Astrocyte of the cerebellum (primary cell): ENCODE measurements at places on chromosomes 6 and 20.

GRCh38 chr20:59123011-59123677, 40.5 kb upstream of the ZNF831 start:
- no peak for DNase-seq

- no peak for DNase-seq
These were observed at the start of gene CPXM1 for GRCh38 chr20:2800521-2801285. TSS of gene CPXM1 (minus strand) at chr20:2800627. CDS start at chr20:2800572, 55 bp downstream.

GRCh38 chr6:170074907-170075306, 216.0 kb downstream of the DLL1 start:
- DNase-seq, result no peak

- DNase-seq, result no peak
These were observed 8.7 kb upstream of the CCR6 start for GRCh38 chr6:167113935-167114910.

GRCh38 chr20:29313481-29313880, 1944.0 kb upstream of the DEFB115 start:
- DNase-seq, result no peak

GRCh38 chr20:53937929-53938367, 132.4 kb downstream of the BCAS1 start:
- DNase-seq, result no peak

- DNase-seq, result no peak
These were observed at the start of gene SLC52A3 for GRCh38 chr20:768426-768978. TSS of gene SLC52A3 (minus strand) at chr20:768500. CDS start at chr20:765774, 2,726 bp downstream.

GRCh38 chr6:39377539-39377950, 55.0 kb upstream of the KCNK16 start:
- DNase-seq, result peak; percentile 79

- DNase-seq, result no peak
These were observed 1.8 kb downstream of the ZBTB12 start for GRCh38 chr6:31899882-31900722.

DNA sequence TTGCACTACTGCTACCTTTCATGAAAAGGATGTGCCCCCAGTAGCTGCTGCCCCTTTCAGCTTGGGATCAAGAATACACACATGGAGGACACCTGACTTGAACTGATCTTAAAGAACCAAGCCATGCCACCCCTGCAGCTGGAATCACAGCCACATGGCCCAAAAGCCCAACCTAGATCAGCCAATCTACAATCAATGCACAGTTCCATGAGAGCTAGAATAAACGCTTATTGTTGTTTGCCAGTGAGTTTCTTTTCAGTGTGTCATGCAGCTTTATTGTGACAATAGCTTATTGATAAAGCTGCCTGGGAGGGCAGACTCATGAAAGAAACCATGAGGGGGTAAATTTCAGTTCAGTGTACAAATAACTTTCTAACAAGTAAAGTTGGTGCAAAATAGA, 397.7 kb downstream of the PTPRT start:
- no peak for DNase-seq

DNA sequence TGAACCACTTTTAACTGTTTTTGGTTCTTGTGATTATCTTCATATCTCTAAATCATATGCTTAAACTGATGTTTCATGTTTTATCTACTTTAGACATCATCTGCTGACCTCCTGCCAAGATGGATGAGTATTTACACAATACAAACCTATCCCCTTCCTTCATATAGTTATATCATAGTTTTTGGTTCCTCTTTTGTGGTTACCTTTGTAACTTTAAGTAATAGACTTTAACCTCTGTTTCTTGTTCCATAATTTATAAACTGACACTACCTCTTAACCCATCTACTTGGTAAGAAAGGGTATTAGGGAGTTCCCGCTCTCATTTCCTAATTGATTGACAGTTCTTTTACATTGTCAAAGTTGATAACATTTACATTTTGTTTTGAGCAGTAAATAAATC, 11.9 kb downstream of the PCMT1 start:
- DNase-seq, result no peak

- DNase-seq, result no peak
These were observed 111.3 kb downstream of the PRDM1 start for GRCh38 chr6:106197441-106197840.

- no peak for DNase-seq
These were observed 186.7 kb upstream of the PDE10A start for GRCh38 chr6:165849534-165850430.

GRCh38 chr6:47455533-47456209, 21.9 kb upstream of the CD2AP start:
- DNase-seq, result no peak

DNA sequence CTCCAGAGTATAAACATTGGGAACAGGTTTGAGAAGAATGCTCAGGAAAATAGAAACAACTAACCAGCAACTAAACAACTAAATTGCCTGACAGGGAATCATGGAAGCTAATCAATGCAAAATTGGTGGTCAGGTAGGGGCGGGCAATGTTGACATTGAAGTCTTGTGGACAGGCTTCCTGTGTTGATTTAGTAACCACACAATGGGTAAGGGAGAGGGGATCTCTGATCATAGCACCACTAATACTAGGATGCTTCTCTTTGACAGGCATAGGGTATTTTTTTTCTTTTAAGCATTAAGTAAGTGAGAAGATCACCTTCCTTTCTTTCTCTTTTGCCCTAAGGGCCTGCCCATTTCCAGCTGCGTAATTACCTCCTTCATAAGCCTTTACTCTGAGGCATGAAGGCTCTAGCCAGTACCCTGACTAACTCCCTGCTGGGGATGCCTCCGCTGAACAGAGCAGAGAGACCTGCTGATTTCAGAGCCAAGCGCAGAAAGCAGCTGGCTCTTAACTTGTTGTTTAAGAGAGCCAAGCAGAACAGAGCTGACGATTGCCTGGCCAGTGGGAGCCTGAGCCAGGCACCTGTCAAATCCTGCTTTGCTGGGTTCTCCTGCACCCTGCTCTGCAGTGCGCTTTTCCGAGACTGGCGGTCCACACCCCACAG, 118.7 kb downstream of the BMP2 start:
- peak; percentile 22 for DNase-seq

GRCh38 chr6:131004936-131005335, 58.1 kb downstream of the EPB41L2 start:
- no peak for DNase-seq

- no peak for DNase-seq
These were observed 236.1 kb downstream of the KCNQ5 start for GRCh38 chr6:72857791-72858585.

GRCh38 chr6:140043762-140044378, 669.4 kb upstream of the CITED2 start:
- DNase-seq, result no peak

DNA sequence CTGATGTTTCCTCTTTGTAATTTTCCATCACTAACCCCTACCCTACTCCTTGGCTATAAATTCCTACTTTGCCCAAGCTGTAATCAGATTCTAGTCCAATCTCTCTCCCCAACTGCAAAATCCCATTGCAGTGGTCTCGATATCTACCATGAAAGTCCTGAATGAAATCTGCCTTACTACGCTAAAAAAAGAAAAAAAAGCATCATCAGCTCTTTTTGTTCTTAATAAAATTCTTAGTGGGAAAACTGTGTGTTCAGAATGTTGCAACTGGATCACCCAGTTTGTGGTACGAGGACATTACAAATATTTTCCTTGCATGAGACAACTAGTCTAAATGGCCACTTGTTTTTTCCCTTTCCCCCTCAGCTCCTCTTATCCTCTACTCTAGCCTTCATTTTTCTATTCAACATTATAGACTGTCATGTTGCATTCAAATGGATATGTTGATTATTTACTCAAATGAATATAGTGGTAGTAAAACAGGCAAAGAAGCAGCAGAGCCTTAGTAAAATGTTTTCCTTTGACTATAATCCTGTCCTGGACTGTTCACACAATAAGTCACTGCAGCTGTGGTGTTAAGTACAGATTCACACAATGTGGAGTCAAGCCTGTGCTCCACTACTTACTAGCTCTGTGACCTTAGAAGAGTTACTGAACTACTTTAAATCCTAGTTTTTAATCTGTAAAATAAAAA, 527.1 kb upstream of the MARCKS start:
- DNase-seq, result no peak

- no peak for DNase-seq
These were observed 5.5 kb downstream of the PRRT1 start for GRCh38 chr6:32146287-32146686.

- DNase-seq, result no peak
These were observed 1.2 kb upstream of the RBM38 start for GRCh38 chr20:57389695-57390603.

DNA sequence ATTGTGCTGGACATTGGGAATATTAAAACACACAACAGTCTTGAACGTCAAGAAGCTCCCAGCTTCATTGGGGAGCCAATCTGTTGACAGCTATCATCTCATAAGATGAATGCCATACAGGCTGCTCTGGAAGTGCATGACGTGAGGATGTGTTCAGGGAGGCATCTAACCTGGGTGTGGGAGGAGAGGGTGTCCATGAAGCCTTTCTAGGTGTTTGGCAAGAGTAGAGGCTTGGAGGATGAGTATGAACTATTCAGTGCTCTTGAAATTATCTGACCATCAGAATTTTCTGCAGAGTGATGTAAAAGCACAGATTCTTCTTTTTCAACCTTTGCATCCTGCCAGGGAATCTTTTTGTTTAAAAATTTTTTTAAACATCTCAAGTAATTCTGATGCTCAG, 11.6 kb downstream of the AKAP7 start:
- no peak for DNase-seq

DNA sequence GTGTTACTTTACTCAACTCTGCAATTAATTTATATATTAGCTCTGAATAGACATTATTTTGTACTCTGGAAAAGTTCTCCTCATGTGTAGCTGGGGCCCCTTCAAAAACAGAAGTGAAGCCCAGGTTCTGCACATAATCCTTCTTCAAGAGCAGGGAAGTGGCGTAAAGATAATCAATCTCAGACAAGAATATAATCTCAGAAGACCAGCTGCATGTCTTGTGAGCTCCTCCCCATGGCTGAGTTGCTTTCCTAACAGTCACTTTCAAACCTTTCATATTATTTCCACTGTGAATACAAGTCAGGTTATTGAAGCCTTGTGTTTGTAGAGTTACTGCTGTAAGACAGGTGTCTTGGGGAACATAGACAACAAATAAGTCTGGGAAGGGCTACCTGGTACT, 691.9 kb downstream of the RFPL4B start:
- no peak for DNase-seq

DNA sequence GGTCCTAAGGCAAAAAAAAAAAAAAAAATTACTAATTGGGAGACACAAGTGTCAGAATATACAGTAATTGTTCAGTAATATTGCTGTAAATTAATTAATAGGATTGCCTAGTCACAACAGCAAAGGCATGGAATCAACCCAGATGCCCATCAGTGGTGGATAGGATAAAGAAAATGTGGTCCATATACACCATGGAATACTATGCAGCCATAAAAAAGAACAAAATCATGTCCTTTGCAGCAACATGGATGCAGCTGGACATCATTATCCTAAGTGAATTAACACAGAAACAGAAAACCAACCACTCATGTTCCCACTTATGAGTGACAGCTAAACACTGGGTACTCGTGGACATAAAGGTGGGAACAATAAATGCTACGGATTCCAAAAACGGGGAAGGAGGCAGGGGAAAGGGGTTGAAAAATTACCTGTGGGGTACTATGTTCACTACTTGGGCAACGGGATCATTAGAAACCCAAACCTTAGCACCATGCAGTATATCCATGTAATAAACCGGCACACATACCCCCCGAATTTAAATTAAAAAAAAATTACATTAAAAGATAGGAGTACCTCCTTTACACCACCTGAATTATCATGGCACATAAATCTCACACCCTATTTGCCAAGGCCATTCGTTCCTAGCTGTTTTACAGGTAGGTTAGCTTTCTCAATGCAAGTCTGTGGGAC, 689 bp upstream of the PFDN4 start:
- no peak for DNase-seq

GRCh38 chr6:111503660-111504059, 20.6 kb upstream of the REV3L start:
- DNase-seq, result no peak

GRCh38 chr6:32073101-32073500, 34.9 kb downstream of the CYP21A2 start:
- DNase-seq, result no peak

GRCh38 chr20:60100780-60101179, 142.6 kb downstream of the CDH26 start:
- no peak for DNase-seq

GRCh38 chr6:11952316-11952715, 59.8 kb upstream of the HIVEP1 start:
- no peak for DNase-seq

GRCh38 chr6:78192057-78192456, 539.2 kb downstream of the MEI4 start:
- no peak for DNase-seq

DNA sequence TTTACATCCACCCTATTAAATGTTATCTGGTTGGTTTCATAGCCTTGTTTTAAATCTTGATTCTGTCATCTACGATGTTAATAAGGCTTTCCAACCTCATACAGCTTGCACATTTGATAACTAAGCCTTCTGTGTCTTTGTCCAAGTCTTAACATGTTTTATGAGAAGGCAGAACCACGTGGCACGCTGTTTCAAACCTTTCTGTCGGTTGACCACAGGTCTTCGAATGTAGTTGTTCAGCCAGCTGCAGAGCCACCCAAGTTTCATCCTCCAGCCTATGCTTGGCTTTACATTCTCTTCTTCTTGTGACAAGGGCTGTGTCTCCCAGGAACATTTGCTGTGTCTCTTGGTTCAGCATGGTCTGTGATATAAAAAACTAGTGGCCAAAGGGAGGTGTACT, 15.7 kb upstream of the SGK2 start:
- no peak for DNase-seq

DNA sequence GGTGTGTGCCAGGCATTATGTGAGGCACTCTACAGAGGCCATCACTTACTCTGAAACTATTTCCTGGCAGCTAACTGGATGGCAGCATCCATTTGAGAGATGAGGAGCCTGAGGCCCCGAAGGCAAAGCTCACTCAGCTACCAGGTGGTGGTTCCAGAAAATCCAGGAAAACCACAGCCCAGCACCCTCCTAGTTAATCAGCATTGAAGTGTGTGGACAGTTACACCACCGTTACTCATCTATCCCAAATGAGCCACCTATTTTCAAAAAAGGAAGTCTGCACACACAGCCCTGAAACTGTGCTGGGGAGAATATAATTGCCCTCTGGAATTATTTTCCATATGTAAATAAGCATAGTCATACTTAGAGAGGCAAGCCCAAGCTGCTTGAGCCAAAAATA, 67.4 kb downstream of the CNBD2 start:
- no peak for DNase-seq

- no peak for DNase-seq
These were observed 19.4 kb downstream of the PFDN4 start for GRCh38 chr20:54227241-54227640.

- DNase-seq, result no peak
These were observed 392.5 kb downstream of the CDH4 start for GRCh38 chr20:61644378-61645076.

- DNase-seq, result no peak
These were observed 71.8 kb upstream of the CENPW start for GRCh38 chr6:126268092-126268491.

- no peak for DNase-seq
These were observed 203.3 kb upstream of the TAB2 start for GRCh38 chr6:149114167-149114566.

- DNase-seq, result no peak
These were observed 24.8 kb downstream of the COL20A1 start for GRCh38 chr20:63317601-63318291.

- DNase-seq, result no peak
These were observed 24.8 kb downstream of the RNF146 start for GRCh38 chr6:127291495-127291894.
